ENCODE measurements at places on chromosomes 11 and 22.

DNA sequence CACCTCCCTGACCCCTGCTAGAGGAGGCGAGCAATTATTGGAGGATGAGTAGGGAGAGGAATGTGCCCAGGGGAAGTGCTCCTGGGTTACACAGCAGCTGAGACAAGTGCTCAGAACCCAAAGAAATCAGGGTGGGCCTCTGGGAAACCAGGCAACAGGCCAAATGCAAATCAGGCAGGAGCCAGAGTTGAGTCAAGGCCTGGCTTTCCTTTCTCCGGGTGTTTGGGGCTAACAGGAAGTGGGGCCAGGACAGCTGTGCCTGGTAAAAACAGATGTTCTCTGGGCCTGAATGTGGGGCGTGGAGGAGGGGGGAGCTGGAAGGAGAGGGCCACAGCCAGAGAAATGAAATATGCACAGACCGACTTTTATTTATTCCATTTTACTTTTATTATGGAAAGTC, 22.0 kb downstream of the MFNG start:
- no peak for DNase-seq

- DNase-seq: no peak
These were observed 17.5 kb upstream of the CDKN1C start for GRCh38 chr11:2902784-2903671.

GRCh38 chr11:77127235-77127911, 673 bp upstream of the MYO7A start:
- no peak for DNase-seq

- no peak for DNase-seq
These were observed 152.3 kb upstream of the CCDC90B start for GRCh38 chr11:83438438-83438837.

DNA sequence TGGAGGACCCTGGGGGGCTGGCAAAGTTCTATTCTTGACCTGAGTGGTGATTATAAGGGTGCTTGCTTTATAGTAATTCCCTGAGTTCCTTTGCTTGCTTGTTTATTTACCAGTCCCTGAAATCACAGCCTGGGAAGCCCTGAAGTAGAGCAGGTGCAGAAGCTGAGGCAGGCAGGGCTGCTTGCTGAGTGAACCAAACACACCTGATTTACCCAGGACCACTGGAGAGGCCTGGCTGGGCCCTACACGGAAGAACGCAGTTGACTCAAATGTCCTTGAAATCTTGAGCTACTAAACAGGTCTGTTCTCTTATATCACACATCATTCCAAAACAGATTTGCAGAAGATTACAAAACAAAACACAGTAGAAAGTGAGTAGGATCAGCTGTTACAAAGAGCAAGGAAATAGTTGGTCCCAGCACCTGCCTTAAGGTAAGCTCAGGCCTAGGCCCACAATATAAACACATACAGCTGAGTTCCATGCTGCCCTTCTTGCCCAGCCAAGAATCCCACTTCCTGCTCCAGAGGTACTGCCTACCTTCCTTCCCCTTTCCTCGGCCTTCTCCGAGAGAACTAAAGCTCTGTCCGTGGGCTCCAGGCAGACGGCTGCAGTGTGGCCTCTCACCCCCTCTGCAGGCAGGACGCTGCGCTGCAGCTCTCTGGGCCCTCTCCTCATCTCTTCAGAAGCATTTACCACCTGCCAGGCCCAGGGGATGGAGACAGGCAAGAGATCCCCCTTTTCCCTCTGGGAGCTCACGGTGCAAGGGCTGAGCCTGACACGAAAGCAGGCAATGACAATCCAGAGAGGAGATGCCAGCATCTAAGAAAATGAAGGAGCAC, 46.1 kb upstream of the SCUBE2 start:
- peak; percentile 50 for DNase-seq

DNA sequence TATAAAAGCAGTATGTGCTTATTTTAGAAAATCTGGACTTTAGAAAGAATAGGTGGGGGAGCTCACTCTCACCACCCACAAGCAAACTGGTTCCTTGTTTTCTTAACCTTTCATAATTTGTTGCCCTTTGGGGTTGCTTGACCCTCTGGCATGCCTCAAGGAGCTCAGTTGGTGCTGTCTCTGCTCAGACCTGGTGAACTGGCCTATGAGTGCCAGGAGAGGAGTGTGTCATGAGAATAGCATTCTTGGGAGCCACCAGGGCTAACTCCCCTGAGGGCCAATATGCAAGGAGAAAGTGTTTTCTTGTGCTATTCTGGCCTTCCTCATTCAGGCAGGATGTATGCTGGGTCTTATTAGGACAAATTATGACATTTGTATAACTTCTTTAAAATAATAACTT, 21.0 kb upstream of the AMOTL1 start:
- no peak for DNase-seq

DNA sequence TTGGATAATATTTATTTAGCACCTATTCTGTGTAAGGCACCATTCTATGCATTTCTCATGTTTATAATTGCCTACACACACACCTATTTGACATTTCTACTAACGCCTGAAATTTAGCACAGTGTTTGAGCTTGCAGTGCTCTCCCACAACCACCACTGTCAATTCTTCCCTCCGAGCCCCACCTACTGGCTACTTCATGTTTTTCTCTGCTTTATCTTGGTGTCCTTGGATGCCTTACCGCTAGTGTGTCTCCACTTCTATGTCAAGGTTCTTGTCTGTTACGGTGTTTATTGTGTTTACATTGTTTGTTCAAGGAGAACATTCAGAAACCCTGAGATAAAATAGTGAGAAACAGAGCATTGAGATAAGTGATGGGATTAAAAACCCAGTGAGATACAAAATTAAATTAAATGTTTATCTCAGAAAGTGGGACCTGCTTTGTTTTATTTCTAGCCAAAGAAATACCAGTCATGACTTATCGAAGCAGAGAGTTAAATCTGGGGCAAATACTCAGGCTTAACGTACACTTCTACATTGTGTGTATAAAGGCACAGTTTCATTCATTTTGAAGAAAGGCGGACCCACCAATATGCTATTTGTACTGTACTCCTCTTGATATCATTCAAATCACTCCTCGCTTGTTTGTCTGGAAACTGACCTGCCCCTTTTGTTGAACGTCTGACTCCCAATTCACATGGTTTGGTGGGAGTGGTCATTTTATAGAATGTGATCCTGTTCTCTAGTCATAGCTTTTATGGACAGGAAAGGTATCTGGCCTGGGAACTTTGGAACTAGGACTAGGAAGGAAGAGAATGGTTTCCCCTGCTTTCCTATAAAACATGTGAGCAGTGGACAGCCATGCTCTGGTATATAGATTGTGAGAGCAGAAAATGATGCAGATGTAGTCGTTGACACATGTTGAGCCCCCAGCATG, 39.2 kb upstream of the SLC36A4 start:
- peak; percentile 15 for DNase-seq

- DNase-seq: no peak
These were observed 28.1 kb downstream of the DRD4 start for GRCh38 chr11:665062-665703.

DNA sequence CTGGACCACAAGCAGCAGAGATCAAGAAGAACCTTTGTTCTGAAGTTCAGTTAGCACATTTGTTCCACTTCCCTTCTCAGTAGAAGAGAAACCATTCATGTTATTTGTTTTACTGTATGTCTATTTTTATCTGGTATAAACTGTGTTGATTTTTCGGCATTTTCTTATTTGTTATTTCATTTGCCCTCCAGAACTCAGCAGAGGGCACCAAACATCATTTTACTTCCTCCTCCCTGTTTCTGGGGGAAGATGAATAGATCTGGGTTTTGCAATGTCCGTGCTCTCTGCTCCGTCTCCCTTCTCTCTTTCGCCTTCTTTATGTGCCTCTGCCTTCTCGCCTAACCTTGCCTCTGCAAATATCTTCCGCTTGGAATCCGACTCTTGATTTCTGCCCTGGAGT, 366.9 kb downstream of the NTM start:
- no peak for DNase-seq

- DNase-seq: no peak
These were observed 2.8 kb upstream of the RPS19BP1 start for GRCh38 chr22:39535357-39535725.

DNA sequence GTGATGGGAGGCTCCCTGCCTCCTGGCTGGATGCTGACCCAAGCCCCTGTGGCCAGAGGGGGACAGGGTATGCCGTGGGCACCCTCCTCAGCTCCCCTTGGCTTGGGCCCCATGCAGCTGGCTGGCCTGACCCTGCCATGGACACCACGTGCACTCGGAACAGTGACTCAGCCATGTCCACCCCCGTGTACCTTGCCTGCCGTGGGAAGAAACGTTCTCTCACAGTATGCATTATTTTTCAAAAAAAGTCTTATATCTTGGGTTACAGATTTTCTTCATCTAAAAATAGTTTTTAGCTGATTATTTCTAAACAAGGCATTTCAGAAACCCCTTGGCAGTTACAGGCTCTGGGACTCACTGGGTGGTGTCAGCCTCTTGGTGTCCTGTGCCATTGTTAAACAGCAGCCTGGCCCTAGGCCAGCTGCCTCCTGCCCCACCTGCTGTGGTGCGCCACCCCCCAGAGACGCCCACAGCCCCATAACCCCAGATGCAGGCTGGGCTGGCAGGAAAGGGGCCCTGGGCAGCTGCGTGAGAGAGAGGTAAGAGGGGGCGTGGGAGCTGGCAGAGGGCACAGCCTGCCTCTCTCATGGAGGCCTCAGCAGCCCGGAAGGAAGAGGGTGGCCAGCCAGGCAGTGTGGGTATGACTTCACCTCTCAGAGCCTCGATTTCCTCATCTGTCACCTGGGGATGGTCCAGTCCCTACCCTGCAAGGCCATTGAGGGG, 99.8 kb downstream of the MORC2 start:
- no peak for DNase-seq

GRCh38 chr11:78698612-78699011, 123.9 kb upstream of the NARS2 start:
- no peak for DNase-seq

GRCh38 chr22:17035246-17035645, 27.2 kb upstream of the GAB4 start:
- no peak for DNase-seq

DNA sequence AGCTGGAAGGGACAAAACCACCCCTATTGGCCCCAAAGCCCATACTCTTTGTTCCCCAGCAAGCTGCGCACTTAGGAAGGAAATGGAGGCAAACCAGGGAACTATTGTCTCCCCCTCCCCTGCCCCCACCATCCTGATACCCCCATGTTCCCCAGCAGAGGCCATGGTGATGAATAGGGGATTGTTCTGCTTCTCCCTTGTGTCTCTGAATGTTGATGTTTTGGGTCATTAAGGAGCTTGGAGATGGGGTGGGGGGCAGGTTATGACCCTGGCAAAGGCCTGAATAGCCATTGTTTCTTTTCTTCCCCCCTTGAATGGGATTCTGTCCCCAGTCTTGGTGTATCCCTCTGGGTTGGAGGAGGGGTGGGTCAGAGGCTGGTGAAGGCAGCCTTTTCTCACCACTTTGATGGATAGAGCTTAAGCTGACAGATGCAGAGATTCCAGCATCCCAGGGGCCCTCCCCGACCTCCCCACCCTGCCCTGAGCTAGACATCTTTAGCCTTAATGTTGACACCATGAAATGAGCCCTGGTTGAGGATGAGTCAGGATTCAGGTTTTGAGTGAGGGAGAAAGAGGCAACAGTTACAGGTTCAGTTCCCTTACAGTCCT, 8.3 kb downstream of the DTX4 start:
- no peak for DNase-seq

DNA sequence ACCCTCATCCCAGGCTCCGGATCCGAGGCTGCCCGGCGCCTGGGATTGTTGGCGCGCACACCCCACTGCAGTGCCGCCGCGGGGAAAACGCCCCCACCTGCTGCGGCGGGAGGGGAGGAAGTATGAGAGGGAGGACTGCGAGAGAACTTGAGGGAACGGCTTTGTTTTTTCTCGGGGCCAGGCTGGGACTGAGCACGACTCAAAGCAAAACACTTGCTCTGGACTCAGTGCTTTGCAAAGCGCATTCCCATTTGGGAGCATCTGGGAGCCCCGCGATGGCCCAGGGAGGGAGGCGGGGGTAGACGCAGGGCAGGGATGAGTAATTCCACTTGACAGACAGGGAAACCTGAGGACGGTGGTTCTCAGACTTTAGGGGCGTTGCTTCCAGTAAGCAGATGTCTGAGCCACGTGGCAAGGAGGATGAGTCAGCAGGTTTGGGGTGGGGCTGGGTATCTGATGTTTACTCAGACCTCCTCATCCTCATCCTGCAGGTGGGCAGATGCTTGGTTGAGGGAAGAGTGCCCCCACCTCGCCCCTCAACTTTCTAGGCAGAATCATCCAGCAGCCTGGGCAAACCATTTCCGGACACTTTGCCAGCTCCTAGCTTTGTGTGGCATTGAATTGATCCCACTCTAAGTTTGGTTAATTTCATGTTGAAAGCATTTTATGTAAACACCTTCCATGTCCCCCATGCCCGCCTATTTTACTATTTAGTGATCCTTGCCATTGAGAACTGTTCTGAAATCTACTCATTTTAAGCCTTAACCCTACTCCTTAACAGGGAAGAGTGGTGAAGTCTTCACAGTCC, 1.5 kb downstream of the MIAT start:
- DNase-seq: no peak

DNA sequence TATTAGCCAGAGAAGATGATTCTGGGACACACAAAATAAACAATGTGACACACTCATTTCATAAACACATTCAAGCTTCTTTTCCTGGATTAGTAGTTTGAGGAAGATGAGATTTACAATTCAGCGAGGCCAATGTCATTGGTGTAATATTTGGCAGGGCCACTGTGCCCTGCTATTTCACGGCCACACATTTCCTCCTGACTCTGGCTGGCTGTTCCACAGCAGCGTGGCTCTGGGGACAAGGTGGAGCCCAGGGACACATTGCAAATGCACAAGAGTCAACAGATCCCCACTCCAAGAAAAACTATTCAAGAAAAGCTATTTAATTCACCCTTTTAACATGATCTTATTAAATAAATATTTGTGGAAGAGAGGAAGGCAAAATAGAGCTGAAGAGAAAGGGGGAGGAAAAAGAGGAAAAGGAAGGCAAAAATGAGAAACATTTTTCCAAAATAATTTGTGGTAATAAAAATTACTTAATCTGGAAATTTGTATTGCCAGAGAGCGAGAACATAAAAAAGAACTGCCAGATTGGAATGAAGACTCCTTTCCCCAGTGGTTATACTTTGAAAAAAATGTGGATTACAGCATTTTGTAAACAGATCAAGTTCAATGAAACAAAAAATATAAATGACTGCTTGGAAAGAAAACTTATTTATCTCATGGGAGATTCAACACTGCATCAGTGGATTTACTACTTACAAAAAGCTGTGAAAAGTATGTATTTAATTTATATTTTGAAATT, 27.1 kb downstream of the NXPE2 start:
- DNase-seq: no peak

DNA sequence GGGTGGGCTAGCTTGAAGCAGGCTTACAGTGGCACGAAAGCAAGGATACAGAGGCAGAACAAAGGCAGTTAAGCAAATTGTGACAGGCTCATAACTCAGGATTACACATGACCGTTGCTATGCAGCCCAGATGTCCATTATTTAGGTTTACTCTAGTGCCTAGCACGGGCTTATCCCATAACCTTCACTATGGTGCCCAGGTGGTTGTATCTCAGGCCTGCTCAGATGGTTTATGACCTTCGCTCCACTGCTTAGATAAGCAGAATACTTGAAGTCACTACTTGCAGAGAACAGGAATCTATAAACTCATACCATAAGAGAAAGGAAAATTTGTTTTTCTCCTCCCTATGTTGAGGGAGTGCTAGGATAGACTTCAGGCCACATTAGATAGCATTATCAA, 9.0 kb downstream of the OR6M1 start:
- no peak for DNase-seq

All from iPS DF 19.7 (cell line).